ENCODE measurements at places on chromosomes 6 and 20.

DNA sequence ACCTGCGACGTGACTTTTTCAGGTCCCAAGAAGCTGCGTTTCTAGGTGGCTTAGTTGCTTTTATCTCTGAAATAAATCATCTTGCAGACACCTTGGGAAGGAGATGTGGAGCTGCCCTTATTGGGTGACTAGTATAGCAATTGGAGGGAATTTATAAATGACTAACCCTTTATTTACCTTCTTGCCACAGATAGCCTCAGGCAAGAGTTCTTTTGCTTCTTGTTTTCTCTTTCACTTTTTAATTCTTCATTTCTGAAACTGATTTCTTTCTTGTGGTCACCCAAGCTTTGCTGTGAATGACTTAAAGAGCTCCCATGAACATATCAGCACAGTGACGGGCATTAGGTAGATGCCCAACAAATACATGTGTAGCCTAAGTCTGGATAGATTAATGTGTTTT is 3.0 kb downstream of the ADGRF4 start:
- DNase-seq = no peak

DNA sequence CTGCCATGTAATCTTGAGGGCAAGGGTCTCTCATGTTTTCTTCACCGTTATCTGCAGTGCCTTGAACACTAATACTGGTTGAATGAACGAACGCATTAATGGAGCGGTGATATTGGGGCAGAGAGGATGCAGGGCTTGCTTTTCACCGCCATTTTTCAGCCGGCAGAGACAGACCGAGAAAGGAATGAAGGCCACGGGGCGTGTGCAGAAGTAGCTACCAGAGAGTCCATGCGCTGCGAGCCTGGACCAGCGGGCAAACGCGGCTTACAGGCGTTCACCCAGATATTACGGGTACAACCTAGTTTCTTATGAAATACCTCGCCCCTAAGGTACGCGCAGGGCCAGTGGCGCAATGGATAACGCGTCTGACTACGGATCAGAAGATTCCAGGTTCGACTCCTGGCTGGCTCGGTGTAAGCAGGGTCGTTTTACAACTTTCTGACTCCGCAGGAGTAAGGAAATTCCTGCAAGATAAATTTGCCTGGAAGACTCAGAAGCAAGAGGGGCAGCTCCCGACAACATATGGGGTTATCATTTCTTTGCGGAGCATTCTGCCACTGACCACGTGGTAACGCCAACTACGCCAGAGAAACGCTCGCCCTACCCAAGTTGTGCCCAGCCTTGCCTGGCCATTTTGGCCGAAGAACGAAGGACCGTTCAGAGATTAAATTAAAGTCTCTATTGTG is 863 bp upstream of the HMGN4 start:
- peak; percentile 85 for DNase-seq

- DNase-seq = no peak
These were observed 320.1 kb downstream of the CDH4 start for GRCh38 chr20:61571916-61572711.

DNA sequence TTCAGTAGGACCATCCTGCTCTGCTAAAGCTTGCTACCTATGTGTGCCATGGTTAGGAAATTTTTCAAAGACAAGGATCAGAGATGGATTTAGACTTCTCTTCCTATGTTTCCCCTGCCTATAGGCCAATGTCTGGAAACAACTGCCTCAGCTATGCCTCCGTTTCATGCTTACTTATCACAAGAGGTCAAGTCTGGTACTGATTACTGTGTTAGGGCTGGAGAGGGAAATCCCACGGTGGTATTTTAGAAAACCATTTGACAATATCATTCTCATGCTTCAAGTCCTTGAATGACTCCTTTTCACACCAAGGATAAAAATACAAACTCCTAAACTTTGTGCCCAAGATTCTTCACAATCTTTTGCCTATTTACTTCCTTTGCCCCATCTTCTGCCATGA is 484.3 kb downstream of the DHX35 start:
- no peak for DNase-seq

- DNase-seq = no peak
These were observed 13.4 kb upstream of the FOXC1 start for GRCh38 chr6:1596088-1596852.

DNA sequence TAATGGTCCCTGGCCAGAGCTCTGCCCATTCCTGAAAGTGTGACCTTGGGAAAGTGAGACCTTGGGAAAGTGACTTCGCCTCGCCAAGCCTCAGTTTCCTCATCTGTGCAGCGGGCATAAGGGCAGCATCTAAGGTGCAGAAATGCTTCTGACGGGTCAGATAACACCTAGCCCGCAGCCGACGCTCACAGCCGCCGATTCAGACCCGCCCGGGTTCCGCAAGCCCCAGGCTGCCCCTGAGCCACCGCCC is 486 bp downstream of the FKBP1A start:
- no peak for DNase-seq

DNA sequence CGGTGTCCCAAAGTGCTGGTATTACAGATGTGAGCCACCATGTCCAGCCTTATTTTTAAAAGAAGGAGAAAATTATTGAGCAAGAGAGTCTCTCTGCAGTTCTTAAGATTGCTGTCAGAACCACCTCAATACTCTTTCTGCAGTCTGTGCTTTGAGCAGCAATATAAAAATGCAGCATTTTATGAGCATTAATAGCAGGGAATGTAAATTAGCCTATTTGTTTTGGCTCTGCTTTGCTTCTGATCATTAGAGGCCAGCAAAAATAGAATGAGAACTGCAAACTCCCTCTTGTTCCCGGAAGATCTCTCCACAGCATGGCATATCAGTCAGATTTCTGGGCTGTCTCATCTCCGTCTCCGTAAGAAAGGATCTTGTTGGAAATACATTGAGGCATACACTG is 35.8 kb downstream of the C6orf15 start:
- no peak for DNase-seq

- no peak for DNase-seq
These were observed 14.9 kb downstream of the FGD2 start for GRCh38 chr6:37020381-37020780.

DNA sequence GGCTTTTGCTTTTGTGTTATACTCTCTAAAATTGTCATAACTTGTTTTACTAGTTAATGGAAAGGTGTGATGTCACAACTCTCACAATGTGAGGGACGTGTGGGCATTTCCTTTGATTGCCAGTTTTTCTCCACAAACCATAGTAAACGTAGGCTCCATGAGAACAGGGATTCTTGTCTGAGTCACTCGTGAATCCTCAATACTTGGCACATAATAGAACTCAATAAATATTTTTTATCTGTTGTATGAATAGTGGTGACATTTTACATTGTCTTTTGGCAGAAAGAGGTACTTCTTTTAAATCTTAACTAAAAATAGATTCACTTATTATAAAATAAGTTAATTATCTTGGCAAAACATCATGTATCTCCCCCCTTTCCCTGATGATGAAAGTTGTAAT is 69.0 kb upstream of the CNKSR3 start:
- DNase-seq = no peak

DNA sequence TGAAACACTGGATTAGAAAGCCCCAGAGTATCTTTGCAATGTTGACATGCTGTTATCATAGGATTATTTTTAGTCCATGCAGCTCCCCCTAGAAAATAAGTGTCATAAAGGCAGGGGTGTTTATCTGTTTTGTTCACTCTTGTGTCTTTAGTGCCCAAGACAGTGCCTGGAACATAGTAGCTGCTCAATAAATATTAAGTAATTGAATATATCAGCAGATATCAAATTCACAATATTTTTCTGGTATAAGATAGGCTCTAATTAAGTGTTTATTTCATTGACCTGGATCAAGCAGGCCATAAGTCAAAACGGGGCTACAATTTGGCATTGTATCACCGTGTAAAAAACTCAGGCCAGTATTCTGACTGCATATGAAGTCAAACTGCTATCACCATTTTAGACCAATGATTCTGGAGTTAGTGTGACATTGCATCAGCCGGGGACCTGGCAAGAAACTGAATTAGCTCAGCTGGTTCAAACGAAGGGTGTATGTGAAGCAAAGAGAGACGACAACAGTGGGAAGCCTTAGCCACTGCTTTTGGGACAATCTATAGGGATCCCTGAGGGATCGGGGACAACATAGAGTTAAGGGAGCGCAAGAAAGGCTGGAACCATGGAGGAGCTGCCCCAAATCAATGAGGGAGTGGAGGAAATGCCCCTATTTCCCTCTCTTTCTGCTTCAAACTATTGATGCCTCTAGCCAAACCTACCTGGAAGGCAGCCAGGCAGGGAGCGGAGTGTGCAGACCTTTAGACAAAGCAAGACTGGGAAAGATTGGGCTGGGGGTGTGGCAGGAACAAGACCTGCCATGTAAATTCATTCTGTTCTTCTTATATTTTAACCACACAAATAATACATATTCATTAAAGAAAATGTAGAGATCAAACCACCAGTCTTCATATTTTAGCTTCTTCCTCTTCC is 112.2 kb downstream of the PLEKHG1 start:
- no peak for DNase-seq

GRCh38 chr6:2193931-2194330 is 51.5 kb downstream of the GMDS start:
- DNase-seq = no peak

DNA sequence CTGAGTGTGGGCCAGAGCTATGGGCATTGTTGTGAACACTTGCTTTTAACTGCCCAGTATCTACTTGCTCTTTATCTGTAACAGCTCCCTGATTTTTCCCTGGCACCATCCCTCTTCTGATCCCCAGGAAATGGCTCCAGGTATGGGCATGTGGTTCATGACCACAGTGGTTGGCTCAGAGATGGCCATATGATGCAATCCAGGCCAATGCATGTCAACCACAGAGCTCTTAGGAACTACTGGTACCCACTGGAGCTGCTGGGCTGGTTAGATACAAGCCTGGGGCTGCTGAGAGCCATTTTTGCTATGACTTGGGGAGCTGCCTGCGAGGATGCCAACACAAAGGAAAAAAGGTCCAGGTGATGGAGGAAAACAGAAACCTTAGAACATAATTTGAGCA is 55.6 kb downstream of the KCNB1 start:
- no peak for DNase-seq

DNA sequence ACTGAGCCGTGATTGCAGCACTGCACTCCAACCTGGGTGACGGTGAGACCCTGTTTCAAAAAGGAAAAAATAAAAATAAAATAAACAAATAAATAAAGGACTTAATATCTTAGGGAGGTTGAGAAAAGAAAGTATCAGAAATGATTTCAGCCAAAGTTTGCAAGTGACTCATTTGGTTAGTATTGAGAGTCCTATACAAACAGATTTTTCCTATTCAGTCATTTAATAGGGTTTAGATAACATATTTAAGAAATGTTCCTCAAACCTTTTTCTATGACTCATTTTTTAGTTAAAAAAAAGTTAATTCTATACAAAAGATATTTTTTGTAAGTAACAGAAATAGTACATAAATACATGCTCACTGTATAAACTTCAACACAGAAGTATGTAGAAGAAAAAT is 235.1 kb downstream of the GJA1 start:
- no peak for DNase-seq

GRCh38 chr20:53847139-53847836 is 223.1 kb downstream of the BCAS1 start:
- no peak for DNase-seq

DNA sequence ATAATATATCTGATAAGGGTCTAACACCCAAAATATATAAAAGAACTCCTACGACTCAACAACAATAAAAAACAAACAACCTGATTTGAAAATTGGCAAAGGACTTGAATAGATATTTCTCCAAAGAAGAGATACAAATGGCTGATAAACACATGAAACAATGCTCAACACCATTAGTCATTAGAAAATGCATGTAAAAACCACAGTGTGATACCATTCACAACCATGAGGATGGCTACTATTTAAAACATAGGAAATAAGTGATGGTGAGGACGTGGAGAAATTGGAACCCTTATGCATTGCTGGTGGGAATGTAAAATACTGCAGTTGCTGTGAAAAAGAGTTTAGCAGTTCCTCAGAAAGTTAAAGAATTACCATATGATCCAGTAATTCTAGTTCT is 41.4 kb downstream of the PTGIS start:
- DNase-seq = no peak

GRCh38 chr6:100458841-100459591 is 5.7 kb downstream of the SIM1 start:
- DNase-seq = no peak

- peak; percentile 49 for DNase-seq
These were observed 155.3 kb downstream of the JARID2 start for GRCh38 chr6:15401120-15401519.

All from globus pallidus (tissue), 1 donor.